ENCODE measurements at places on chromosomes 1 and 21.

GRCh38 chr21:15775981-15776380 lies 46.2 kb downstream of the USP25 start:
- DNase-seq: no peak

GRCh38 chr1:2925918-2926317 lies 95.3 kb upstream of the ACTRT2 start:
- no peak for DNase-seq

DNA sequence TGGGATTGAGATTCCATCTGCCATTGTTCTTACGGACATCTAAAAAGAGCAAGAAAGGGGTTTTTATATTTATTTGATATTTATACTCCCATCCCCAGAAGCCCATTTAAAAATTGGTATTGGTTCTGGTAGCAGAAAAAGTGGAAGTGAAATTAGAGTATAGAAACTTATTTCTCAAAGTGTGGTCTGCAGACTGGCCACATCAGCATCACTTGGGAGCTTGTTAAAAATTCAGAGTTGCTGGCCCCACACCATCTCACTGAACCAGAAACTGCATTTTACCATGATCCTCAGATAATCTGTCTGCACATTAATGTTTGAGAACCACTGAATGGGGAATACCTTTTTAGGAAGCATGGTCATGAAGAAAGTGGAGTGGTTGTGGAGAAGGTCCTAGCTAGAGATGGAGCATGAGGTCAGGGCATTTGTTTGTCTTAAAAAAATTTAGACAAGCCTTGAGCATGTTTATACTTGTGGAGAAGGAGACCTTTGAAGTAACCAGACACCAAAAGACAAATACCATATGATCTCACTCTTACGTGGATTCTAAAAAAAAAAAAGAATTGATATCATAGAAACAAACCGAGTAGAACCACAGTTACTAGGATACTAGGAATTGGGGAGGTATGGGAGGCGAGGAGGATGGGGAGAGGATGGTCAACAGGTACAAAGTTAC lies 116.3 kb downstream of the ST6GALNAC3 start:
- DNase-seq: no peak

DNA sequence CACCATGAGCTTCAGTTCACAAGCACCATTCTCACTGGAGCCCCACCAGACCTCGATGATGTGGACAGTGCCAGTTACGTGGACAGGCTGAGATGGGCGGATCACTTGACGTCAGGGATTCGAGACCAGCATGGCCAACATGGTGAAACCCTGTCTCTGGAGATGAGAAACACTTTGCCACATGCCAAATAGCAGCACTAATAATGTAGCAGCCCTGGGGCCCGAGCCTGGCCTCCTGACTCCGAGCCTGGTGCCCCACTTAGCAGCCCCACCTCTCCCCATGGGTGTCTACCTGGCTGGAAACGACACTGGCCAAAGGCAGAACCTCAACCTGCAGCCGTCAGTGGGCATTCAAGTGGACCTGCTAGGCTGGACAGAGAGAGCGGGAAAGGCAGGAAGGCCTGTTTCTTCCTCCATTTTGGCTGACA lies 129.1 kb downstream of the TOMM20 start:
- no peak for DNase-seq

DNA sequence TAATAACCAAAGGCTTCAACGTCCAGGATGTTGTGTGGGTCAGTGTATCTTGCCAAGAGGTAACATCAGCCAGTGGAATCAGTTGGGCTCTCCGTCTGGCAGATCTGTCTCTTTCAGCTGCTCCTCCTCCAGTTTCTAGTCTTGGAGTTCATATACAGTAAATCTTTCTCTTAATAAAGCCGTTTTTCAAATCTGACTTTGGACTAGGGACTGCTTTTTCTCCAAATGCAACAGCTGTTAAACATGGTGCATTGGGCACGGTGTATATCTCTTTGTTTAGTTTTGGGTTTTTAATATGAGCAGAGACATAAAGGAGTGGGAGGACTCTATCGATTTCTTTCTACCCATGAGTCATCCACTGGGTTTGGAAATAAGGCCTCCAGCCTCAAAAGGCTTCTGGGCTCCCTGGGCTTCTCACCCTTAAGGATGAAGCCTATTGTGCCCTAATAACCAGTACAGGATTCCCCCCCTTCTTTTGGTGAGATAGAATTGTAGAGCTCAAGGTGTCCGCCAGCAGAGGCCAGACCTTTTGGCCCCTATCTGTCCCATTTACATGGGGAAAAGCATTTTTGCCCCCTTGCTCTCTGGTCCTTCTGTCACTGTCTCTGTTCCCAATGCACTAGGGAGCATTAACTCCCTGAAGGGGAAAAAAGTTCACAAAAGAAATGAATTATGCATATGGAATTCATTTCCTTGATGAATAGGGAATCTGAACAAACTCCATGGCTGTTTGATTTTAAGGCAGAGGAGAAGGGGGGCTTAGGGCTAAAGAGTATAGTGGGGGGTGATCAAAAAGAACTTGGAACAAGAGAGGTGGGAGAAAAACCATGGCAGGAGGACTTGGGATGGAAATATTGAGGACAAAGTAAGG lies 86.0 kb downstream of the PBX1 start:
- no peak for DNase-seq

GRCh38 chr1:173430677-173431303 lies 46.3 kb upstream of the PRDX6 start:
- DNase-seq: no peak

- DNase-seq: no peak
Measured at GRCh38 chr1:97451046-97451826, 469.6 kb downstream of the DPYD start.

GRCh38 chr21:36209626-36210171 lies 53.1 kb downstream of the DOP1B start:
- DNase-seq: no peak

GRCh38 chr1:53081384-53082066 lies 19.5 kb downstream of the PODN start:
- DNase-seq: no peak

GRCh38 chr1:221405146-221405545 lies 336.7 kb downstream of the DUSP10 start:
- no peak for DNase-seq

Measured in stimulated activated CD4-positive, alpha-beta T cell treated with anti-CD3 and anti-CD28 coated beads, Interleukin-12 subunit alpha, Interleukin-12 subunit beta, amount 100 ng/mL, for 4 hours (primary cell).